ENCODE measurements at places on chromosomes 12 and 14.

DNA sequence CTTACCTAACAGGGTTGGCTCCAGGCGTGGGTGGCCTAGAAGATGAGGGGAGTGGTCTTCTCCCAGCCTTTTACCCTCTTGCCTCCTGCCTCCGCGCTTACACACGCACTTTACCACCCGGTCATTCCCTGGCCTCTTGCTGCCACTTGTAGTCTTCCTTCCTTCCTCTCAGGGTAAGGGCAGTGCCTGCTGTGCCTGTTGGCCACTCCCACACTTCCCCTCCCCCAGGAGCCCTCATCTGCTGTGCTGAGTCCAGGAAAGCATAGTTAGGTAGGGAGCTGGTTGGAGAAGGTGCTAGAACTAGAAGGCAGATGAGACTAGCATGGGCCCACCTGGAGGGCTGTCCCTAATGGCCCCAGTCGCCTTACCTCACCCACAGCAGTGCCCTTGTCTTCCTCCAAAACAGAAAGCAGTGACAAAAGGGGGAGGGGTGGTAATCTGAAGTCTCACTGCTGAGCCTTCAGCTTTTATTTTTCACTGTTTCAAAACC lies 54.3 kb upstream of the SRSF5 start:
- DNase-seq, result no peak

DNA sequence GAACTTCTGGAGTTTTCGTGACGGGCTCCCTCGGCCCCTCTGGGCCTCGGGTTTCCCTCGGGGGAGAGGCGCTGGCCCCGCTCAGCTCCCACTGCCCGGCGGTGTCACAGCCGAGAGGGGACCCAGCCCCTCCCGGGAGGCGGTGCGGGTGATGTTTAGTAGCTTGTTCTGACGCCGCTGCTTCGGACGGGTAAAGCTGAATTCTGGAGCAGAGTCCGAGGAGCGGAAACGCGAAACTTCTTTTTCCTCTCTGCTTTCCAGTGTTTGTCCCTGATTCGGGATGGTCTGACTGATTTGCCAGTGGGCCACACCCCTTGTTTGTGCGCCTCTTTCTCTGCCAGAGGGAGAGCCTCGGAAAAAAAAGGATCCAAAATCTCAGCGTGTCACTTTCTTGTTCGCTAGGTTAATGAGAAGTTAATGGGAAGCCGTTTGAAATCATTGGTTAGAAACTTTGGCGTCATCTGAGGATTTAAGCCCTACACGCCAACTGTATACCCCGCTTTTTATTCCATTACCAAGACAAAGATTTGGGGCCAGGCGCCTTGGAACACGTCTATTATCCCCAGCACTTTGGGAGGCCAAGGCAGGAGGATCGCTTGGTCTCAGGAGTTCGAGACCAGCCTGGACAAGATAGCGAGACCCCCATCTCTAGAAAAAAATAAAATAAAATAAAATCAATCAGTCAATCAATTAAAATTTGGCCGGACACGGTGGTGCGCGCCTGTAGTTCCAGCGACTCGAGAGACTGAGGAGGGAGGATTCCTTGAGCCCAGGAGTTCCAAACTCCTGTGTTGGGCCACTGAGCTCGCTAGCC lies 756 bp downstream of the TULP3 start:
- no peak for DNase-seq

- DNase-seq, result no peak
Observed at GRCh38 chr14:45658917-45659299, 405.9 kb upstream of the MIS18BP1 start.

DNA sequence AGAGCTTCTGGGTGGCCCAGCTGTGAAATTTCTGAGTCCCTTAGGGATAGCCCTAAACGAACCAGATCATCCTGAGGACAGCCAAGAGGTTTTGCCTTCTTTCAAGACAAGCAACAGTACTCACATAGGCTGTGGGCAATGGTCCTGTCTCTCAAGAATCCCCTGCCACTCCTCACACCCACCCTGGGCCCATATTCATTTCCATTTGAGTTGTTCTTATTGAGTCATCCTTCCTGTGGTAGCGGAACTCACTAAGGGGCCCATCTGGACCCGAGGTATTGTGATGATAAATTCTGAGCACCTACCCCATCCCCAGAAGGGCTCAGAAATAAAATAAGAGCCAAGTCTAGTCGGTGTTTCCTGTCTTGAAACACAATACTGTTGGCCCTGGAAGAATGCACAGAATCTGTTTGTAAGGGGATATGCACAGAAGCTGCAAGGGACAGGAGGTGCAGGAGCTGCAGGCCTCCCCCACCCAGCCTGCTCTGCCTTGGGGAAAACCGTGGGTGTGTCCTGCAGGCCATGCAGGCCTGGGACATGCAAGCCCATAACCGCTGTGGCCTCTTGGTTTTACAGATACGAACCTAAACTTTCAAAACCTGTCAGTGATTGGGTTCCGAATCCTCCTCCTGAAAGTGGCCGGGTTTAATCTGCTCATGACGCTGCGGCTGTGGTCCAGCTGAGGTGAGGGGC lies 38.9 kb downstream of the DAD1 start:
- no peak for DNase-seq

DNA sequence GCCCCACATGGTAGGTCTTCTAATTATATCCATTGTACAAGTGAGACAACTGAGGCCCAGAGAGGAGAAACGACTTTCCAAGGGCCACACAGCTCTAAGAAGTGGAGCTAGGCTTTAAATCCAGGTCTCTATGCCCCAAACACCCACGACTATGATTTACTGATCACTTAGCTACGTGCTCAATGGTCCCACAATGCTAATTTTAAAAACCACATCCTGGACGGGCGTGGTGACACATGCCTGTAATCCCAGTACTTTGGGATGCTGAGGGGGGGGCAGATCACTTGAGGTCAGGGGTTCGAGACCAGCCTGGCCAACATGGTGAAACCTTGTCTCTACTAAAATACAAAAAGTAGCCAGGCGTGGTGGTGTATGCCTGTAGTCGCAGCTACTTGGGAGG lies 8.4 kb upstream of the MLEC start:
- no peak for DNase-seq
